ENCODE measurements at places on chromosomes 5 and 9. TPM values are rescaled to one million over a fixed set of nuclear protein-coding genes. Genes with fewer than 3 reads are reported as not detected.

- DNase-seq = no peak
Observed at GRCh38 chr5:32679218-32679617, 31.9 kb upstream of the NPR3 start.

GRCh38 chr9:251398-251797 lies 36.7 kb downstream of the DOCK8 start:
- no peak for DNase-seq

The NKD2 gene
- total RNA-seq = 2.4 TPM

DNA sequence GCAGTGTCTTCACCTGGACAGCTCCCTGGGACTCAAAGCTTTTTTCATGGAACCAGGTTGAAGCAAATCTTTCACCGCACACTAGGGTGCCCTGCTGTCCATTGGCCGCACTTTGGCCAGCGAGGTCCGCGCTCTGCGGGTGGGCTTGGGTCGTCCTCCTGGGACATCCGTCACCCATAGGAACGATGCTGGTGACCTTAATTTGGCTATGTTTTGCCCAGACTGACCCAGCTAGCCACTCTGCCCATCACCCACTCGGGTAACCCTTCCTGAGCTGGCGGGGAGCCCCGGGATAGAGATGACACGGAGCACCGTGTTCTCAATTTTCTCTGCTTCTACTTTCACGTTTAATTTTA lies 25.9 kb downstream of the ZDHHC11B start:
- no peak for DNase-seq

DNA sequence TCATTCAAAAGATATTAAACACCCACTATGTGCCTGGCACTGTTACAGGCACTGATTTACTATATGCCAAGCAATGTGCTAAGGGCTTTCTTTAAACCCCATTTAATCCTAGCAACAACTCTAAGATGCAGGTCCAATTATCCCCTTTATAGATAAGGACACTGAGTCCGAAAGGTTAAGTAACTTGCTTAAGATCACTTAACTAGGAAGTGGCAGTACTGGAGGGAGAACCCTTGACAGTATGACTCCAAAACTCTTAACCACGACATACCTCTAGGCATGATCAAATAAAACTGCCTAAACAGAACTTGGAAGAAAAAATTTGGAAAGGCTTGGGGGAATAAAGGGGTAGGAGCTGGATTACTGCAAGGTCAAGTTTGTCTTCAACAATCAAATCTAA lies 1.7 kb downstream of the RAB14 start:
- no peak for DNase-seq

GRCh38 chr5:171619196-171619595 lies 166.4 kb upstream of the SMIM23 start:
- DNase-seq = no peak

DNA sequence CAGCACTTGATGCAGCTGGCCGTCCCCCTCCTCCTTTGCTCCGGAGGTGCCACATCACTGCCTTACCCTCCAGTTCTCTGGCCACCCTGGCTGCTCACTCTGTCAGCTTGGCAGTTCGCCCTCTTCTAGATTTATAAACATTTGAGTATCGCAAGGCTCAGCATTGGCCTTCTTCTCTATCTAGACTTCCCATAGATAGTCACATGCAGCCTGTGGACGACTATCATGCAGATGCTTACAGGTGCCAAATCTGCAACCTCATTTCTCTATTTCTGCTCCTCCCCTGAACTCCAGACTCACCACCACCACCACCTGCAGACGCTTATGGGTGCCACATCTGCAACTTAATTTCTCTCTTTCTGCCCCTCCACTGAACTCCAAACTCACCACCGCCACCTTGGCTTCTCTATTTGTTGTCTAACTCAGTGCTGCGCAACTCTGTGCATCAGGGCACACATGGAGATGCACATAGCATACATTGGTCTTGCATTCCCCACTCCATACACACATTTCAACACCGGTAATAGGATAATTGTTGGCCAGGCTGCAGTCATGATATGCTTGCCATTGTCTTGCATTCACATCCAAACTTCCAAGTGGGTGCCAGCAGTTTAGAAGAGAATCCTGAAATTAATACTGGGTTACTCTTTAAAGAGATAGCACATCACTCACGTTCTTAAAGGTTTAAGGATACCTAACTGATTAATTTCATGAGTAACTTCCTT lies 1.9 kb upstream of the DAP start:
- no peak for DNase-seq

DNA sequence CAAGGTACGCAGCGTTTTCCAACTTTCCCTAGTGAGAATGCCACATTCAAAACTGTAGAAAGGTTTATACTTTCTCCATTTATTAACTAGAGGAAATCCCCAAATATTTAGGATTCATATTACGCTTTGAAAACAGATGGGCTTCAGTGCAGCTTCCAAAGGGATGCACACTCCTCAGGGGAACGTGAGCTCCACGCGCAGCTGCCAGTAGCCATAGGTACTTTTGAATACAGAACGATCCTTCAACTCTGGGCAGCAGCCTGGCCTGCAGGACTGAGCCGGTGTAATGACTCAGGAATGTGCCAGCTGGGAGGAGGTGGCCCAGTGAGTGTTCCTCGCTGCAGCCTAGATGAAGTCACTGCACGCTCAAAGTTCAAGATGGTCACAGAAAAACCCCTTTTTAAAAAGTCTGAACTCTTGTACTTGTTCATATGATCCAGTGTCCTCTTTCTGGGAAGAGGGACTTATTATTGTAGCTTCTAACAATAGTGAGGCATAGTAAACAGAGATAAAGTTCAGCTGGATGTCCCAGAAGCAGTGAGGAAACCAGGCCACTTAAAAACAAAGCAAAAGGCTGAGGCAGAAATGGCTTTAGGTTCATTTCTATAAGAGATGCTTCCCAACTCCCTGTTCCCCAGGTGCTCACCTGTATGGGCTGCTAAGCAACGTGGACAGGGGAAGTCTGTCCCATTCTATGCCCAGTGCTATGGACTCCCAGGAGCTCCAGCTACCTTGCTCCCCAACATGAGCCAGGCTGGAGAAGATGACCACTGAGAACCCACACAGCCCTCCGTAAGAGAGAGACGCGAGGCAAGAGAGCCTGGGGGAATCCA lies 130.0 kb downstream of the LHFPL2 start:
- DNase-seq = peak; percentile 85

DNA sequence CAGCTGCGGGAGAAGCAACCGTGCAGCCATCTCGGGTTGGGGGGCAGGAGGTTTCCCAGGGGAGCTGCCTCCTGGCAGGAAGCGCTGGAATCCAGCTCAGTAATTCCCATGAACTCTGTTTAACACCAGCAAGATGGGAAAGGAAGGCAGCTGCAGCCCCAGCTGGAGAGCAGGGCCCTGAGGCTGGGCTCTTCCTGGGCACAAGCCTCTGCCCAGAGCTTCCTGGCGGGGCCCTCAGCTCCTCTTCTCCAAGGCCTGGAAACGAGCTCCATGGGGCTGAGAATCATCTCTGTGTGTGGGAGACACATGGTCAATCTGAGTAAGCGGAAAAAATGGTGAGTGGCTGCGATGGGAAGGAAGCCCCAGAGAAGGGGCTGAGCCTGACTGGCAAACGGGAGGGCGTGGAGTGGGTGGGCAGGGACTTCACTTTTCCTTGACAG lies 6.3 kb downstream of the MRPL36 start:
- DNase-seq = no peak

The IL11RA gene
- total RNA-seq = 108 TPM

DNA sequence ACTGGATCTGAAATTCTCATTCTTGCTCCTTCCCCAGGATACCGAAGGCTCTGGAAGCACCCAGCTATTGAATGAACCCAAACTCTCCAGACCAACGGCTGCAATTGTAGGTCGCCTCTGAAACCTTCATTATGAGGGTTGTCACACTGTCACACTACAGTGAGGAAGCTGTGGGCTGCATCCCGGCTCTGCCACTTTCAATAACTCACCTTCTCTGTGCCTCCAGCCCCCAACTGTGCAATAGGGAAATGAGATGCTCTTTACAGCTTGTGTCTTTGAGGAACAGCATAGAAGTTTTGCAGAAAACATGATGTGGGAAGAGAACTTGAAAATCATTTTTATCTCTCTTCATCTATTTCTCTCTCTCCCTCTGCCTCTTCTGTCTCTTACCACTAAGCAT lies 69.6 kb upstream of the TGFBR1 start:
- no peak for DNase-seq

DNA sequence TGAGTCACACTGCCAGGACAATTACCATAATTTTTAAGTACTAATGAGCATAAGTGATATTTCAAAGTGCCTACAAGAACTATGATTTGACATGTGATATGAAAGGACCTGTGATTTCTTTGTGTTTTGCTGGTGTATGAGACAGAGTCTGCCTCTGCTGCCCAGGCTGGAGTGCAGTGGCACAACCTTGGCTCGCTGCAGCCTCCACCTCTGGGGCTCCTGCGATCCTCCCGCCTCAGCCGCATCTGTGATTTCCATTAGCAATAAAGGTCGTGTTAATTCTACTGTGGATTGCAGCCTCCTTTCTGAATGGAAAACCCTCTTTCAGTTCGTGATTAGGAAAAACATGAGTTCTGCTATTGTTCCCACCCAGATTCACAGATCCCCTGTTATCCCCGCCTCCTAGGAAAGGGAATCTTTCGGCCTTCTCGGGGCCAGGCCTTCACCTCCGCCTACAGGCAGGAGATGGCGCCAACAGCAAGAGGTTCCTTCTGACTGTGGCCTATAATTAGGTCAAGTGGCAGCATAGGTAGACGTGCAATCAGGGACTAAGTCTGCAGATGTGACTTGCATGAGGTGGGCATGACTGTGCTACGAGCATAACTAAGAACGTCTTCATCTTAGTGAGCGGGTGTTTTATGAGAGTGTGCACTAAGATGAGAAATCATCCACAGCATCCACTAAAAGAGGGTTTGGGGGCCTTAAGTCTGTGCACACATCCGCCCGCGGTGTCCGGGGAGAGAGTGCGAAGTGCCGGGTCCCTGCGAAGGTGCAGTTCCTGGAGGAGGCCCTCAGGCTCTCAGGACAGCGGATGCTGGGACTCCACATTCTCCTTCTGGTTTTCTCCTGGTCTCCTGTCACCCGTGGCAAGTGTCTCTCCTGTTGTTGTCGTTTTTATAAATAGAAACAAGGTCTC lies 23.1 kb downstream of the TRIM7 start:
- DNase-seq = no peak

- no peak for DNase-seq
Observed at GRCh38 chr9:82302968-82303655, 314.5 kb downstream of the SPATA31D1 start.

The FBP1 gene
- total RNA-seq = 3.6 TPM

DNA sequence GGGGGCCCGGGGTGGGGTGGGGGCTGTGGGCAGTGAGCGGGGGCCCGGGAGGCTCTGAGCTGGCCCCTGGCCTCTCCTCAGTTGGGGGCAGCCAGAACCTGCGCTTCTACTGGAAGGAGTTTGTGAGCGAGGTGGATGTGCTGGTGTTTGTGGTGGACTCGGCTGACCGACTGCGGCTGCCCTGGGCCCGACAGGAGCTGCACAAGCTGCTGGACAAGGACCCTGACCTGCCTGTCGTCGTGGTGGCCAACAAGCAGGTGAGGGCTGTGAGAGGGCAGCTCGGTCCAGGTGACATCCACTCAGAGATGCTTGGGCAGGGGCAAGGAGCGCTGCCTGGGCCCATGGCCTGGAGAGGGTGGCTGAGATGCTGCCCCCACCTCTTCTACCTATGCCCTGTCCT lies 3.4 kb downstream of the ARL10 start:
- no peak for DNase-seq

The LRRTM2 gene
- total RNA-seq = not detected

The SURF6 gene
- total RNA-seq = 8.2 TPM

The DAB2IP gene
- 38.0 TPM for total RNA-seq

DNA sequence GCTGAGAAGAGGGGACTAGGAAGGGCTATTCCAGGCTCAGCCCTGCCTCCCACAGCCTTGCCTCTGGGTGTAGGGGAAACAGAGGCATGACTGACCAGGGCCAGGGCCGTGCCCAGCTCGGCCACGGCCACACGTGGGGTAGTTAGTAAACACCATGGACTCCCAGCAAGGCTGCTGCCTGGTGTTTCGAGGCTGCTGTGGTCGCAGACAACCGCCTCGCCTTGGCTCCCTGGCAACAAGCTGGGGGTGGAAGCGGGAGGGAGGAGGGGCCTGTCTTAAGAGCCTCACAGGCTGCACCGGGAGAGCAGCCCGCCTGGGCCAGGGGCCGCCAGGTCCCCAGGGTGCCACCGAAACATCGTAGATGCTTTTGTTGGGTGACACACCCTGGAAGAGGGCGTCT lies 90.2 kb upstream of the CACNA1B start:
- no peak for DNase-seq

DNA sequence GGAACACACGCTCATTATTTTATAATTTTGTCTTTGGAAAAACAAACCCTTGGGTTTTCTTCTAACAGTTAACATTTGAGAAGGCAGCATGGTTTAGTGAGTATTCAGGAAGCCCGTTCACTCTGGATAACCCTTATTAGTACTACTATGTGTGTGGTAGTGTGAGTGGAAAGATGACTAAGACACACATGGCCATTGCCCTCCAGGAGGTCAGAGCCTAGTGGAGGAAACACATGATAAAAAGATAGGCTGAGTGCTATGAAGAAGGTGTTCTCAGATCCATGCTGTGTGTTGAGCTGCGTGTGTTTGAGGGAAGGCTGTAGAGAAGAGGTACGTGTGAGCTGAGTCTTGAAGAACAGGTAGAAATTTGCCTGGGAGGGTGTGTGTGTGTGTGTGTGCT lies 8.4 kb downstream of the C5orf47 start:
- no peak for DNase-seq

DNA sequence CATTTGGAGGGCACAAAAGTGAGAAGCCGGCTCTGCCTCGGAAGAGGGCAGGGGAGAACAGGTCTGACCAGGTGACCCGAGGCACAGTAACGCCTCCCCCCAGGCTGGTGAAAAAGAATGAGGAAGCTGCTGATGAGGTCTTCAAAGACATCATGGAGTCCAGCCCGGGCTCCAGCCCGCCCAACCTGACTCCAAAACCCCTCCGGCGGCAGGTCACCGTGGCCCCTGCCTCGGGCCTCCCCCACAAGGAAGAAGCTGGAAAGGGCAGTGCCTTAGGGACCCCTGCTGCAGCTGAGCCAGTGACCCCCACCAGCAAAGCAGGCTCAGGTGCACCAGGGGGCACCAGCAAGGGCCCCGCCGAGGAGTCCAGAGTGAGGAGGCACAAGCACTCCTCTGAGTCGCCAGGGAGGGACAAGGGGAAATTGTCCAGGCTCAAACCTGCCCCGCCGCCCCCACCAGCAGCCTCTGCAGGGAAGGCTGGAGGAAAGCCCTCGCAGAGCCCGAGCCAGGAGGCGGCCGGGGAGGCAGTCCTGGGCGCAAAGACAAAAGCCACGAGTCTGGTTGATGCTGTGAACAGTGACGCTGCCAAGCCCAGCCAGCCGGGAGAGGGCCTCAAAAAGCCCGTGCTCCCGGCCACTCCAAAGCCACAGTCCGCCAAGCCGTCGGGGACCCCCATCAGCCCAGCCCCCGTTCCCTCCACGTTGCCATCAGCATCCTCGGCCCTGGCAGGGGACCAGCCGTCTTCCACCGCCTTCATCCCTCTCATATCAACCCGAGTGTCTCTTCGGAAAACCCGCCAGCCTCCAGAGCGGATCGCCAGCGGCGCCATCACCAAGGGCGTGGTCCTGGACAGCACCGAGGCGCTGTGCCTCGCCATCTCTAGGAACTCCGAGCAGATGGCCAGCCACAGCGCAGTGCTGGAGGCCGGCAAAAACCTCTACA lies 11.8 kb downstream of the QRFP start:
- no peak for DNase-seq

- no peak for DNase-seq
Observed at GRCh38 chr9:8261737-8262136, 462.2 kb upstream of the DMAC1 start.

- DNase-seq = no peak
Observed at GRCh38 chr9:121926351-121926801, 166.7 kb downstream of the TTLL11 start.

All from right atrium auricular region (tissue), 2 donors.